ENCODE measurements at places on chromosomes 5 and 9. TPM values are rescaled to one million over a fixed set of nuclear protein-coding genes. Genes with fewer than 3 reads are reported as not detected.

MSMP gene
- total RNA-seq: 0.51 TPM

AIF1L gene
- 5.2 TPM for total RNA-seq

S100Z gene
- total RNA-seq: 0.46 TPM

P4HA2 gene
- 119 TPM for total RNA-seq

ELAVL2 gene
- not detected for total RNA-seq

LCN10 gene
- not detected for total RNA-seq

TAF11L5 gene
- total RNA-seq: not detected

LMBRD2 gene
- total RNA-seq: 6.1 TPM

TAF1L gene
- 0.03 TPM for total RNA-seq

RELL2 gene
- total RNA-seq: 2.6 TPM

GNE gene
- total RNA-seq: 15.0 TPM

IRX1 gene
- total RNA-seq: 19.0 TPM

OR4F3 gene
- total RNA-seq: not detected

RC3H2 gene
- 36.3 TPM for total RNA-seq

STING1 gene
- total RNA-seq: 8.2 TPM

DMGDH gene
- 0.18 TPM for total RNA-seq

CATSPER3 gene
- 0.06 TPM for total RNA-seq

PHF24 gene
- not detected for total RNA-seq

CDKN2B-AS1 gene
- total RNA-seq: not detected

SHB gene
- total RNA-seq: 27.4 TPM

TPPP gene
- not detected for total RNA-seq

CRB2 gene
- total RNA-seq: 0.11 TPM

NR2F1 gene
- 10.0 TPM for total RNA-seq

HMHB1 gene
- total RNA-seq: not detected

MEIKIN gene
- total RNA-seq: not detected

HAVCR1 gene
- total RNA-seq: not detected

HAND1 gene
- not detected for total RNA-seq

IL5 gene
- total RNA-seq: not detected

PAIP2 gene
- total RNA-seq: 102 TPM

FCN2 gene
- not detected for total RNA-seq

INSL6 gene
- not detected for total RNA-seq

ACSL6 gene
- total RNA-seq: 0.06 TPM

PCDHAC1 gene
- total RNA-seq: 3.1 TPM

KCNV2 gene
- not detected for total RNA-seq

LHX6 gene
- 0.69 TPM for total RNA-seq

FLT4 gene
- total RNA-seq: 24.6 TPM

Measured in Daoy (cell line).